ENCODE measurements at places on chromosomes 6 and 20.

- no peak for DNase-seq
Measured at GRCh38 chr20:35304956-35305355, 12.7 kb upstream of the FAM83C start.

DNA sequence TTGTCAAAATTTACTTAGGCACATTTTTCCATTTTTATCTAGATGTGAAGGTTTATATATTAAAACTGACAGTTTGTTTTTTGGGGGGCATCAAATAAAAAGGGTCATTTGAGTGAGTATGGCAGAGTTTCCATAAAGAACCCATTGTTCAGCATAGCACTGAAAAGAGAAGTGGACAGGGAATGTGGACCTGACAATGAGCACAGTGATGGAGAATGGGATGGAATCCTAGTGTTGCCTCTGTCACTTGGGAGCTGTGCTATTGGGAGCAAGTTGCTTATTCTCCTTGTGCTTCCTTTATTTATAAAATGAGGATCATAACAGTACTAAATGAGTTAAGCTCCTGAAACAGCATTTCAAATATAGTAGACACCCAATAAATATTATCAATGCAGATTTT is 130.7 kb upstream of the SIM1 start:
- DNase-seq = no peak

- DNase-seq = no peak
Measured at GRCh38 chr6:137944793-137945498, 77.9 kb downstream of the TNFAIP3 start.

DNA sequence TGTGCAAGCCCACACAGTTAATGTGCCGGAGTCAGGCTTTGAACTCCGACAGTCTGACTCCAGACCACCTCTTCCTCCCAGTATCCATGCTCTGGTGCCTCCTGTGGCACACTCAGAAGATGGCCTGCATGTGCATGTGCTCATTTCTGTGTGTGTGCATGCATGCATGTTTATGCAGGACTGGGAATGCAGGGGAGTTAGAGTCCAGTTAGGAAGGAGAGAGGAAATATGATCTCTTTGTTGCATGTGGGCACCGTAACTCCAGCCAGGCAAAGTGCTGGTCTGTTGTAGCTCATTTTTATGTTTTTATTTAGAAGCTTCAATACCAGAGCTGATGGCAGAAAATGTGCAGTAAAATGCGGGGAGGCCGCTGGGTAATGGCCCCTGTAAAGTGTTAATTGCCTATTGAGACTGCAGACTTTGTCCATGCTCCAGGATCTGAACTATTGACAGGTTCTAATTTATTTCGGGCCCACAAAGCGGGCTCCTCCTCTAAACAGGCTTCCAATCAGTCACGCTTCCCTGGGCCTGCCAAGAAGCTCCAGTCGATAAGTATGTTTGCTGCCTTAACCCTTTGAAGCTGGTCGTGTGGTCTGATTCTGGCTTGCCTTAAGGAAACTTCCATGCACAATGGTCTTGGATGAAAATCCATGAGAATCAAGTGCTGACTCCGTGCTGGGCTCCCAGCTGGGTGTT is 248.3 kb downstream of the DHX35 start:
- DNase-seq = no peak

GRCh38 chr20:52859156-52859876 is 112.8 kb upstream of the TSHZ2 start:
- DNase-seq = no peak

DNA sequence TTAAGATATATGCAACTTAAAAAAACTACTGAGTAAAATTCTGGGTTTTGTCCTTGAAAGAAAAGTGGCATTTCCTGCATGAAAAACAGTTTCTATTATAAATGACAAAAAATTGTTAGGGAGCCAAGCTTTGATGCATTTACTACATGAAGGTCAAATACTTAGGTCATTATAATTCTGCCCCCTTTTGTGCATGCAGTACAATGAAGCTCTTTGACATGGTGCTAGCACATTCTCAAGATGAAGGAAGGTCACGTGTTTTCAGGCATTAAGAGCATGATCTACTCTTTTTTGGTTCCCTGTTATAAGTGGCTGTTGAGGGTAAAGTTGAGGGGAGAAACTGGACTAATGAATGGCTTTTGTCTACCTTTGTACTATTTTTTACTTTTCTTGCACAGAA is 72.7 kb downstream of the FOXO3 start:
- DNase-seq = no peak

- DNase-seq = no peak
Measured at GRCh38 chr6:15332446-15332845, 86.6 kb downstream of the JARID2 start.

- no peak for DNase-seq
Measured at GRCh38 chr6:168116975-168117899, 38.2 kb upstream of the FRMD1 start.

DNA sequence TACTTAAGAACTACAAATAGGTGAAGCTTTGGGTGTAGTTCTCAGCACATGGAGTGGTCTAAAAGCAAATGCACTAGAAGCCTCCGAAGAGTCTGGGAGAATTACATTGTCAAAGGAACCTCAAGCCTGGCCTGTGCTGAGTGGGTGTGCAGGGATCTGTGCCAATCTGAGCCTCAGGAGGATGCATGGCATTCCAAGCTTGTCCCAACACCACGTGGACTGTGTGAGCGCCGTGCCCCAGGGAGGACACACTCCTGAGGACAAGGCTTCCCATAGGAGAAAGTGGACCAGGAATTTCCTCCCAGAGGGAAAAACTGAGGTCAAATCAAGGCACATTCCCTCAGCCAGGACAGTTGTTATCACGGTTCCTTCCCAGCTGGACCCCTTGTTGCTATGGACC is 185.8 kb downstream of the QKI start:
- DNase-seq = no peak

DNA sequence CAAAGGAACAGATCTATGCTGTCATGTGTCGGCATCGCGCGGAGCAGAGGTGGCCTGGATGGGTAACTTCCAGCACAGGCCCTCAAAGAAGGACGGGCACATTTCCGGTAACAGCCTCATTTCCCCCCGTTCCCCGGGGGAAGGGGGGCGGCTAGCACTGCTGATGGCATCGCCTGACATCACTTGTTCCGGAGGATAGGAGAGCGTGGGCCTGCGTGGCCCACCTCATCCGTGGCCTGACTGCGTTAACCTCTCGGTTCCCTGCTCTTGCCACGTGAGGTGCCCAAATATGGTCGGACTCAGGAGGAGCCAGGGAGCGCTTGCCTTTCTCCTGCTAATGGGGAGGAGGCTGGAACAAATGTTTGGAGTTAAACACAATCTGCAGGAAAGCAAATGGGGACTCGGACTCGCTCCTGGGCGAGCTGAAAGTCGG is at the start of gene AKAP12:
Gene AKAP12 (plus strand): TSS at position 365 of the 433 bp plus-strand sequence. CDS start 596 bp downstream, outside the sequence.
- DNase-seq = no peak

DNA sequence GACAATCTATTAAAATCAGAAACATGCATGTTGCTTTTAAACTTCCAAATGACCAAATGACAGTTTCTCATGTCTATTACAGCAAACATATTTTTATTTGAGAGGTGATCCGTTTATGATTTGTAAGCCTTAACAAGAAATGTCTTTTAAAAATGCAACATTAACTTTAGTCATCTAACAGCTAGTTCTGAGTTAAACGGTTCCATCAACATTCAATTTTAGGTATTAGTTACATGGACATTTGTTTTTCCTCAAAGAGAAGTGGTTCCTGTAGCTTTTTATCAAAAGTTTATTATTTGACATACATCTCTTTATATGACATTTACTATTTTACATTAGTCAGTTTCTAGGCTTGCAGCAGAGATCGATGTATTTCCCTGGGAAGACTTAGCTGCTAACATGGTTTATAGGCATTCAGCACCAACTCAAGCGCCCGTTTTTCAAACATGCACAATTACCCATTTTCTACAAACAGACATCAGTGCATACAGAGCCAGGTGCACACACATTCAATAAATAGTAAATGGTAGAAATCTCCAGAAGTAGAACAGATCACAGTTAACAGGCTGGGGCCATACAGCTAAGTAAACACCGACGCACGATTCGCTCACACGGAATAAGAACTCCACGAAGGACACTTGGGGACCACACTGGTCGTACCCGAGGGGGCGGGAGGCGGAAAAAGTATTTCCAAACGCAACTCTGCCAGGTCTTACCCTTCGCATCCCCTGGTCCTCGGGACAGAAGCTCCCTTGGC is 882 bp downstream of the CNR1 start:
- no peak for DNase-seq

DNA sequence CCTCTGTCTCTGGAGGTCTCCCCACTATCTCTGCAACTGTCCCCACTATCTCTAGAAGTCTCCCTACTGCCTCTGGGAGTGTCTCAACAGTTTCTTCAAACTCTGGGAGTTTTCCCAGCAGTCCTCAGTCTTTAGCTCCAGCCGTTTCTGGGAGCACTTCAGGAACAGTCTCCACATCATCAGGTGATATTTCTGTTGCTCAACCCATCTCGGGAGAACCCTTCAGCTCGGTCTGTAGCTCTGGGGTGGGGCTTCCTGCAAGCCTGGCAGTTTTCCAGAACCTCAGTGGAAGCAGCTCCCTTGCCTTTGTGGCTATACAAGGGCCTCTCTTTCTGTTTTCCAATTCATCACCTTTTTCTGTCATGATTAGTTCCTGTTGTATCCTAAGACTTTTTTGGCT is 3.0 kb upstream of the SFTA2 start:
- no peak for DNase-seq

GRCh38 chr20:50513169-50514034 is 3.2 kb downstream of the PTPN1 start:
- no peak for DNase-seq

GRCh38 chr6:57182017-57182432 is 9.9 kb downstream of the BAG2 start:
- no peak for DNase-seq

- no peak for DNase-seq
Measured at GRCh38 chr6:107390685-107391435, 68.5 kb downstream of the PDSS2 start.

DNA sequence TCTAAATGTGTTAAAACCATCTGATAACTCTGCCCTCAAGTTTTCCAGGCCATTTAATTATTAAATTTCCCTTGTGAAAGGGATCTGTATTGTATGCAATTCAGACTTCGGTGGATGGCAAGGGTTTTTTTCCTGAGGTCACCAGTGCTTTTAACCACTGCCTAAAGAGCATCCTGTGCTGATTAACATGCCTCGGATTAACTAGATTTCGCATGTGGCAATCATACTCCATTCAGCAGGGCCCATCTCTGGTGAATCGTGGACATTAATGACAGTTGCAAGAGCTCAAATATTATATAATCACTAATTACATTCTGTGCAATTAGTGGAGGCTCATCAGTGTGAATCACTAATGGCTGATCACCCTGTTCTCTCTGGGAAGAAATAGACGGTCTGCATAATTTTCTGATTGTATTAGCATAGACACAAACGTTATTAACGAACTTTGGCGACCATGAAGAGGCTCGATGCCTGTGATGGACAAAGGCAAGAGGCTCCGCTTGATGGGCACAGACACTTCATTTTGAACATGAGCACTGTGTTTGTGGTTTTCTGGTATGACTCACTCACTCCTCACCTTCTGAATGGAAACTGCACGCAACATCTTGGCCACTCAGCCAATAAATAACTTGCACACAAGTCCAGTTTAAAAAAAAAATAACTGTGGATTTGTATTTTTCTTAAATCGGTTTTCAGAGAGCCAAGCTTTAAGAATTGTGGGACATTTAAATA is 31.4 kb downstream of the LINC00237 start:
- no peak for DNase-seq

- DNase-seq = no peak
Measured at GRCh38 chr6:7338031-7338430, 25.0 kb upstream of the SSR1 start.
